GM06990 (cell line): ENCODE measurements at places on chromosomes 2 and 18.

DNA sequence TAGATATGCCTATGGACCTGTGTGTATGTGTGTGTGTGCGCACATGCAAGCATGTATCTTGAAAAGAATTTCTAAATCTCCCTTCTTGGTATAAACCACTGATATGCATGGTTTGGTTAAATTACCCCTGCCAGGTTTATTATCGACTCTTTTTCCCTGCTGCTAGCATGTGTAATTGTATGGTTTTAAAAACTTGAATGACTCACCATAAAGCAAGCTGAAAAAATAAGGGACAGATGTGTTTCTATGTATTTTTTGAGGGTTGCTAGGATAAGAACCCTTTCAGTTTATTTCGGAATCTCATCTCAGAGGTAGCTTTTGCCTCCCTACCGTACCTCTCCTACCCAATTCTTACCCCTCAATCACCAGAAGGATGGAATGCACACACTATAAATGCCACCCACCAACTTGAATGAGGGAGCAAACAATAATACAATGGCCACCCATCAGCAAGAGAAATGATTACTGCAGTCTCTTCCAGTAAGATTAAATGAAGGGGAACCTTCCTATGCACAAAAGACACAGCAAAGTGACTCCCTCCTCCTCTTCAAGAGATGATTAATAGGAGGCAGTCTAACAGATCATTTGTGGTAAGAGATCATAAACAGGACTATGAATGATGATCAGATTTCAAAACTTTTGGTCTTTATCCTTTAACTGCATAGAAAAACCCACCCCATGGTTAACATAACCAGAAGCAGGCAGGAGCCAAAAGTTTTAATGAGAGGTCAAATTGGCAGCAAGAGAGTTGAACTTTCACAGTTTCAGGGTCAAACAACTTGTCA lies 357.2 kb downstream of the SATB2 start:
- no peak for DNase-seq

DNA sequence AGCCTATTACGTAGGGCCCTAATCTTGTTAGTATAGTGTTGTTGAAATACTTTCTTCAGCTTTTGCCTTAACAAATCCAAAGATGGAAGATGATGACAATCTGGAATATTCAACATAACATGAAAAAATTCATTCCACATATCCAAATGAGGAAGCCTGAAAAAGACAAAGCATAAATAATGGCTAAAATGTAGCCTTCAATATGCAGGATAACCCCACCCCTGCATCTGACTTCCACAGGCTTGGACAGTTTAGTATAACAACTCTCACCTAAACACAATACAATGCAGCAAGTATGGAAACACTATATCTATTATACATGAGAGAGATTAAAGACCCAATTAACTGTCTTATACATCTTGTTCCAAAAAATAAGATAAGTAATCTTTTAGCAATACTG lies 39.9 kb downstream of the BUB1 start:
- no peak for DNase-seq

DNA sequence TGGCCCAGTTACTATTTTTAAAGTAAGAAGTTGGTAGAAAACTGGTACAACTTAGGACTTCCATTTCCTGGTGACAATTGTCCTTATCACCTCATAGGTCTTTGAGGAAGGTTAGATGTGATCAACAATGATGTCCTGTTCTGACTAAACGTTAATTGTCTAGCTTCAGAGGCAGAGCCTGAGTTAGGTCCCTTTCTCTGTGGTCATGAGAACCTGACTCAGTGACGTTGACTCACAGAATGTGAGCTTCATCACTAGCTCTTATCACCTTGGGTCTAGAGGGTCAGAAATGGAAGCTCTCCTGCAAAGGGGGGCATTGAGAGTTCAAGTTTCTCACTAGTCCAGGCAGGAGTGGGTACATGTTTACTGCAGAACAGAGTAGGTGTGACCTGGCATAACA lies 60.6 kb upstream of the ATP8B1 start:
- DNase-seq, result no peak

DNA sequence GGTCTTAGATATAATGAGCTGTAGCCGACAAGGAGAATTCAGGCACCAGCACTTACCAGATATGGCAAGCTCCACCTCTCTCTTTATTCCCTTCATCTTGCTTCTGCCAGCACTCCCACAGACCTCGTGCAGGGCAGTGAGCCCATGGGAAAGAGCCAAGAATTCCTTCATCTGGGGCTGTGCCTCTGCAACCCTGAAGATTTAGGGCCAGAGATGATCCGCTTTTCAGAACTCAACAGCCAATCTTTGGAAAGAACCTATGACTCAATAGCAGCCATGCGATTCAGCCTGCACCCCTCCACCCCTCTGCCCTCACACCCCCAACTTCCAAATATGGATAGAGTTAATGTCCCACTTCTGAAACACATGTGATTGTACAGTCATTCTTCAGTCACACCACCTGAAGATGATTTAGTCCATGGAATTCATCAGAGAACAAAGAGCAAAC lies 533.7 kb upstream of the TNP1 start:
- no peak for DNase-seq

- no peak for DNase-seq
Measured at GRCh38 chr2:220076734-220077133, 449.3 kb downstream of the SLC4A3 start.

DNA sequence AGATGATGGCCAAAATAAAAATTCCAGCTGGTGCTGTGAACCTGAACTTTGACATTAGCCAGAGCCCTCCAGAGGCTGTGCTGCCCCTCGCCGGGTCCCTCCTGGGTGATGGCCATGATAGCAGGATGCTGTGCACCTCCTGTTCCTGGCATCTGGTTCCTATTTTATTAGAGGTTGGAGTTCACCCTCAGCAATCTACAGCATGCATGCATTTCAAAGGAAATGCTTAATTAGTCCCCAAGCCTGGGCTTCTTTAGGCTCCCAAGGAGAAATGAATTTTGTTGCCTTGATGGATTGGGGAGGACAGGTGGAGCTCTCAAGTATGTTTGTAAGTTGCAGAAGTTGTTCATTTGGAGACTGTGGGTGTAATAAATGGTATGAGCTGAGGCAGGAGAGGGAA lies 166.9 kb downstream of the GLI2 start:
- DNase-seq, result no peak

- DNase-seq, result peak; percentile 92
Measured at GRCh38 chr18:31942999-31943877, at the start of gene TRAPPC8. Gene TRAPPC8, minus strand, starts transcription at chr18:31943128. Its CDS starts 364 bp downstream, at chr18:31942764.

GRCh38 chr18:57813245-57813644 lies 10.1 kb upstream of the ATP8B1 start:
- no peak for DNase-seq

DNA sequence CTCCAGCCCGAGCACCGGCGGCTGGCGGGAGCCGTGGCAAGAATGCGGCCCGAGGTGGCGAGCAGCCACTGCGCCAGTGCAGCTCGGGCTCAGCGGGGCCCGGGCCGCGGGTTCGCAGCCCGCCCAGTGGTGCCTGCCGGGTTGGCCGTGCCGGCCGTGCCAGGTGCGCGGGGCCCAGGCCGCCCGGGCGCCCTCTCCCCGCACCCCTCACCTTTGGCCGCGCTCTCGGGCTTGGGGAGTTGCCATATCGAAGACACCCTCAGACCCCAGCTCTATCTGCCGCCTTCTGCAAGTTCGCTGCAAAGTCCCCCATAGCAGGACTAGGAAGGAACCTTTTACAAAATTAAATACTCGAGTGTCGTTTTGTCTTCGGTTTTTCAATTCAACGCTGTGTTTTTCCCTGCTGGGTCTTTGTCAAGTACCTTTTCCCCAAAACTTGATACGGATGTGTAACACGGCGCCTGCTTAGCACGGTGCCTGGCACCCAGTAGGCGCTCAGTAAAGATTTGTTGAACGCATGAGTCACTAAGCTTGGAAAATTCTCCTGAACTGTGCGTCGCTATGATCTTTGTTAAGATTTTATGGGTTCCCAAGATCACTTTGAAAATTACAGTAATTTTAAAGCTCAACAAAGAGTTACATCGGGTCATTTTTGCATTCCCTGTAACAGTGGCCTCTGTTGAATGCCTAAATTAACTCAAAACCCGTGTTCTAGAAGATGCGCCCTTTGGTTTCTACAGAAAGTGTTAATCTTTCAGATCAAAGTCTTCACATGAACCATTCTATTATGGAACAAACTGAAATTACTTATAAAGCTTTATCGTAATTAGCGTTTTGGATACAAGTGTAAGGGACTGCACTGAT lies 750 bp downstream of the STRADB start:
- DNase-seq, result no peak
